Mesothelial cell of epicardium (in vitro differentiated cells): ENCODE measurements at places on chromosomes 4 and X. TPM values are rescaled to one million over a fixed set of nuclear protein-coding genes. Genes with fewer than 3 reads are reported as not detected.

GRCh38 chrX:86421771-86422170 lies 273.5 kb downstream of the DACH2 start:
- H3K4me3 ChIP-seq: no peak overlapping the region
- no peaks in the 10 kb centered on the region for H3K4me1 ChIP-seq
- no peak overlapping the region for H3K27ac ChIP-seq
- no peak for DNase-seq
- no peaks in the 10 kb centered on the region for H3K27me3 ChIP-seq
- H3K36me3 ChIP-seq: peaks cover 4% of the 10 kb centered on the region

DNA sequence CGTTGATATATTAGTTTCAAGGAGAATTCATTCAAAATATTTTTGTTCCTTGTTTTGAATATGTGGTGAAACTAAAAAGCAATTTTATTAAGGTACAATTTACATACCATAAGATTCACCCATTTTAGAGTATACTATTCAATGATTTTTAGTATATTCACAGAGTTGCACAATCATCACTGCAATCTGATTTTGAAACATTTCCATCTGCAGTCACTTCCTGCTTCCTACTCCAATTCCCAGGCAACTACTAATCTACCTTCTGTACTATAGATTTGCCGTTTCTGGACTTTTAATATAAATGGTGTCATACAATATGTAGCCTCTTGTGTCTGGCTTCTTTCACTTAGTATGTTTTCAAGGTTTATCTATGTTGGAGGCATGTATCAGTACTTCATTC lies 71.3 kb downstream of the SLC9A7 start:
- no peak overlapping the region for H3K27ac ChIP-seq
- no peaks in the 10 kb centered on the region for H3K36me3 ChIP-seq
- H3K4me3 ChIP-seq: no peak overlapping the region
- no peak for DNase-seq

DNA sequence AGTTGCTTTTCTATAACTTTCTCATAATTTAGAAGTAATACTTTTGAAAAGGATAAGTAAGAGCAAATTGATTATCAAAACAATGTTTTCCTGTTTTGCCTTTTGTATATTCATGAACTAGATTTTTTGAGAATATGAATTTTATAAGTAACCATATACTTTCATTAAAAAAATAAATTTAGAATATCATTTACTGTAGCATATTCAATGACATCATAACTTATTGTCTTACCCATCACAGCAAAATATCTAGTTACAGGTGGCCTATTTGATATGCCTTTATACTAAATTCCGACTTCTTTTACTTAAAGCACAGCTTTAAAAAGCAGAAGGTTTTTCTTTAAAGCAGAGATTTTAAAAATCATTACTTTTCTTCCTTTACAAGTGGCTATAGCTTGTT lies 20.1 kb downstream of the BLTP1 start:
- DNase-seq: no peak
- H3K4me1 ChIP-seq: no peaks in the 10 kb centered on the region

GRCh38 chr4:5706486-5707290 lies 1.7 kb downstream of the EVC2 start:
- H3K27ac ChIP-seq: no peak overlapping the region
- H3K4me1 ChIP-seq: peaks cover 23% of the 10 kb centered on the region
- H3K4me3 ChIP-seq: peak overlapping the region; percentile 73
- no peak for DNase-seq
- H3K27me3 ChIP-seq: no peaks in the 10 kb centered on the region
- peaks cover 35% of the 10 kb centered on the region for H3K36me3 ChIP-seq

DNA sequence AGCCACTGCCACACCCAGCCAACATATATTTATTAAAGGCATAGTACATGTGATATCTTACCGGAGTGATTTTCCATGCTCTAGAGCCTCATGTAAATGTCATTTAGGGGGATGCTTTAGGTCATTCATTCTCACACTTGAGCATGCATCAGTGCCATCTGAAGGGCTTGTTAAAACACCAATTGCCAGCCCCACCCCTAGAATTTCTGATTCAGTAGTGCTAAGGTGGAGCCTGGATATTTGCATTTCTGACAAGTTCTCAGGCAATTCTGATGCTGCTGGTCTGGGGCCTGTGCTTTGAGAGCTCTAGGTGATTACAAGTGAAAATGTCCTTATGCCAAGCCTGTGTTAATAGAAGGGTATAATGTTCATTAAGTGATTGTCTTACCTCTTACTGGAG lies 107.7 kb downstream of the PHEX start:
- no peak for DNase-seq
- peaks cover 22% of the 10 kb centered on the region for H3K4me1 ChIP-seq
- H3K36me3 ChIP-seq: no peaks in the 10 kb centered on the region
- H3K4me3 ChIP-seq: no peak overlapping the region

GRCh38 chr4:39786838-39787237 lies 88.9 kb downstream of the UBE2K start:
- H3K4me3 ChIP-seq: no peak overlapping the region
- no peaks in the 10 kb centered on the region for H3K36me3 ChIP-seq
- DNase-seq: no peak
- no peaks in the 10 kb centered on the region for H3K4me1 ChIP-seq

DNA sequence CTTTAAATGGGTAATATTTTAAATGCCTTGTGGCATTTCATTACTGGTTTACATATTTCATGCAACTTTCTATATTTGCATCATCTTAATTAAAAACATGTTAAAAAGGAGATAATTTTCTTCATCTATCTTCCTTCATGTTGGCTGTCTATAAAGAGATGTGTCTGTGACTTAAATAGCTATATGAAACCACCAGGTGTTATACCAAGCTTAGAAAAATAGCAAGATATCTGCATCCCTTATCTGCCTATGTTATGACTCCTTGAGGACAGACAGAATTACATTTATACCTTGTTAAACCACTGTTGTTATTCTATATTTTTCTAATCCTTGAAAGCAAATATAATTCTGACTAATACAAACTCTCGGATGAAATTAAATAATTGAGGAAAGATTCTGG lies 763.8 kb upstream of the GALNTL6 start:
- H3K4me3 ChIP-seq: no peak overlapping the region
- H3K27ac ChIP-seq: no peak overlapping the region
- H3K36me3 ChIP-seq: peaks cover 1% of the 10 kb centered on the region

- no peaks in the 10 kb centered on the region for H3K27me3 ChIP-seq
- H3K36me3 ChIP-seq: peaks cover 6% of the 10 kb centered on the region
- H3K27ac ChIP-seq: peak overlapping the region; percentile 1
- peaks cover 14% of the 10 kb centered on the region for H3K4me1 ChIP-seq
- DNase-seq: no peak
Observed at GRCh38 chr4:4607336-4608213, 65.7 kb upstream of the STX18 start.

GRCh38 chrX:41875142-41875541 lies 48.2 kb downstream of the CASK start:
- no peaks in the 10 kb centered on the region for H3K4me1 ChIP-seq

DNA sequence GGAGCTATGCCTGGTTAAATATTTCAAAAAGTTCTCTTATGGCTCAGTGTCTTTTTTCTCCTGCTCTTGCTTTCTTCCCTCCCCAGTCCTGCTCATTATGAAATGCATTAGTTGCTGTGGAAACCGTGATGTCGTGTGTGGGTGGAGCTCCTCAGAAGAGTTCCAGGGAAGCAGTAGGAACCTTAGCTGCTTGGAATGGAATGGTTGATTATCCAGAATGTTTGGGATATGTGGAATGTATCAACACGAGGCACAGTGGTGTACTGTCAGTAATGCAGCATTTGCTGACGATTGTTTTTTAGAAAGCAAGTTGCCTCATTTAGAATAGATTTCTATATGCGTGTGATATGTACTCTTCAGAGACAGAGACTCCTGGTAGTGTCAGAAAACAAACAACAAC lies 333.2 kb downstream of the ARHGAP10 start:
- peaks cover 26% of the 10 kb centered on the region for H3K4me1 ChIP-seq
- no peak overlapping the region for H3K27ac ChIP-seq

- H3K4me3 ChIP-seq: no peak overlapping the region
- H3K36me3 ChIP-seq: no peaks in the 10 kb centered on the region
- no peaks in the 10 kb centered on the region for H3K27me3 ChIP-seq
- H3K27ac ChIP-seq: no peak overlapping the region
Observed at GRCh38 chrX:142978130-142978684, 47.5 kb upstream of the SPANXN4 start.

GRCh38 chr4:78557841-78558240 lies 6.3 kb downstream of the ANXA3 start:
- H3K27ac ChIP-seq: peak overlapping the region; percentile 64
- no peak overlapping the region for H3K4me3 ChIP-seq
- no peaks in the 10 kb centered on the region for H3K27me3 ChIP-seq
- DNase-seq: no peak
- peaks cover 17% of the 10 kb centered on the region for H3K36me3 ChIP-seq
- H3K4me1 ChIP-seq: peaks cover 61% of the 10 kb centered on the region

GRCh38 chrX:23435108-23435507 lies 100.5 kb downstream of the PTCHD1 start:
- H3K4me1 ChIP-seq: no peaks in the 10 kb centered on the region
- no peak overlapping the region for H3K4me3 ChIP-seq
- no peak overlapping the region for H3K27ac ChIP-seq
- H3K36me3 ChIP-seq: no peaks in the 10 kb centered on the region

DNA sequence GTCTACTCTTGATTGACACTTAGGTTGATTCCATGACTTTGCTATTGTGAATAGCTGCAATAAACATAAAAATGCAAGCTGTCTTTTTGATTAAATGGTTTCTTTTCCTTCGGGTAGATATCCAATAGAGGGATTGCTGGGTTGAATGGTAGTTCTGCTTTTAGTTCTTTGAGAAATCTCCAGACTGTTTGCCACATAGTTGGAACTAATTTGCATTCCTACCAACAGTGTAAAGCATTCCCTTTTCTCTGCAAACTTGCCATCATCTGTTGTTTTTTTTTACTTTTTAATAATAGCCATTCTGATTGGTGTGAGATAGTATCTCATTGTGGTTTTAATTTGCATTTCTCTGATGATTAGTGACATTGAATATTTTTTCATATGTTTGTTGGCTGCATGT lies 122.2 kb upstream of the PRKG2 start:
- peaks cover 2% of the 10 kb centered on the region for H3K27me3 ChIP-seq
- H3K36me3 ChIP-seq: no peaks in the 10 kb centered on the region
- no peak overlapping the region for H3K27ac ChIP-seq
- peaks cover 17% of the 10 kb centered on the region for H3K4me1 ChIP-seq
- no peak for DNase-seq

DNA sequence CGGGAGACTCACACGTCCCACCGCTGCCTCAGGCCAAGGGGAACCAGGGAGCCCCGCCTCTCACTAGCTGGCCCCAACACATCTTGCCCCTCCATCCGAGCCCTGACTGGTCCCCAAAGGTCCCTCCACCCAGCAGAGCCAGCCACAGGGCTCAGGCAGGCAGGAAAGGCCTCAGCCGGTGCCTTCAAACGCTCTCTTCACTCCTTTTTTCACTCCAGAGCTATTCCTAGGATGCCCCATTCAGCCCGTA lies 1.5 kb upstream of the ARHGAP4 start:
- DNase-seq: no peak
- H3K36me3 ChIP-seq: peaks cover 8% of the 10 kb centered on the region
- peak overlapping the region; percentile 92 for H3K27ac ChIP-seq

DNA sequence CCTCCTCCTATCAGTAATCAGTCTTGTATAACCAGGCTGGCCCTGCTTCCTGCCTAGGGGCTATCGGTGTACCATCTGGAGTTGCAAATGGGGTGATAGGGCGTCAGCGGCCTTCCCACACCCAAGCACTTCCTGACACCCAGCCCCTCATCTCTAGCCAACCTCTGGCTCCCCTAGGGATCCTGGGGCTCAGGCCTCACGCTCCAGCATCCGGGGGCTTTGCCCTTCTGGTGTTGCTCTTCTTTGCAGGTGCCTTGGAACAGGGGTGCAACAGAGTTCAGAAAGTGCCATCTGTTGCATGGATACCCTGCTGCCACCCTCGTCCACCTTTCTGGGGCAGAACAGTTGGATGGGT lies 4.1 kb downstream of the IL9R start:
- no peak overlapping the region for H3K27ac ChIP-seq
- no peak for DNase-seq
- H3K4me1 ChIP-seq: no peaks in the 10 kb centered on the region
- H3K4me3 ChIP-seq: no peak overlapping the region
- H3K36me3 ChIP-seq: no peaks in the 10 kb centered on the region

DNA sequence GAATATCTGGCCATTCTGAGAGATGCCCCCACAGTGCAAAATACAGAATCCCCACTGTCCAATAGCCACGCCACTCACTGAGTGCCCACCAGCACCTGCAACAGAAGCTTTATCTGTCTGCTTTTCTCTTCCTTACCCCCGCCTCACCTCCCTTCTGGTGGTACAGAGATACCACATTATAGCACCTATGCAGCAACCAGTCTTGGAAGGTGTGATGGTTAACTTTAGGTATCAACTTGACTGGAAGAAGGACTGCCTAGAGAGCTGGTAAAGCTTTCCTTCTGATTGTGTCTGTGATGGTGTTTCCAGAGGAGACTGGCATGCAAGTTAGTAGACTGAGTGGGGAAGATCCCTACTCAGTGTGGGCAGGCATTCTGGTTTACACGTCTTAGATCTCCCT lies 61.8 kb upstream of the TXK start:
- H3K4me3 ChIP-seq: no peak overlapping the region
- no peak overlapping the region for H3K27ac ChIP-seq
- H3K36me3 ChIP-seq: no peaks in the 10 kb centered on the region
- DNase-seq: no peak

DNA sequence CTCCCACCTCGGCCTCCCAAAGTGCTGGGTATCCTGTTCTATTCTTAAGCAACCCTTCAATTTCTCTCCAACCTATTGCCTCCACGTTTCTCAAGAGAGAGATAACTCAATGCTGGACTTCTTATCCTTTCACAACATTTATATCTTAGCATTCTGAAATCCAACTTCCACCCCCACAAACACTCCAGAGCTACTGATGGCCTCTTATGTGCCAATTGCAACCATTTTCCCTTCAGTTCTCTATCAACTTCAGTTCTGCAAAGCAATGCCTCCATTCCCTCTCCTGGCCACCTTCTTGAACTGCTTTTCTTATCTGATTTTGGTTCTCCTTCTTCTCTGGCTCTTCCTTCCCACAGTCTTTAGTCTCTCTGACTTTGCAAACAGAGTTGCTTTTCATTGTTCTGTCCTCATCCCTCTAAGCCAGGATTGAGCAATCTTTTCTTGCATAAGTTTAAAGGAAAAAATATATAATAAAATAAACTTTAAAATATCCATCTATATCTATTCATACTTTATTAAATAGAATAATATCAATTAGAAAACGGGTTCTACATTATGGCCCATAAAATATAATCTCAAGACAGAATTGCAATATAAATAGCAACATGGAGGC lies 3.6 kb upstream of the STBD1 start:
- peak overlapping the region; percentile 17 for H3K27ac ChIP-seq
- no peaks in the 10 kb centered on the region for H3K27me3 ChIP-seq
- DNase-seq: no peak
- H3K4me3 ChIP-seq: no peak overlapping the region
- peaks cover 1% of the 10 kb centered on the region for H3K36me3 ChIP-seq

Gene OPN1LW
- total RNA-seq: not detected in 3 replicates

Gene BTC
- total RNA-seq: 1.6 to 1.9 TPM (median 1.7 TPM) in 3 replicates

Gene PPP4R3C
- total RNA-seq: not detected in 3 replicates

Gene ARAP2
- 15.4 to 16.6 TPM (median 16.0 TPM) in 3 replicates for total RNA-seq

Gene PNMA6F
- total RNA-seq: not detected in 3 replicates

Gene NLRP2B
- total RNA-seq: not detected in 3 replicates

Gene NELFA
- 53.0 to 55.8 TPM (median 55.8 TPM) in 3 replicates for total RNA-seq

Gene MAGEC3
- 0.16 to 0.38 TPM (median 0.18 TPM) in 3 replicates for total RNA-seq

Gene NR3C2
- 4.0 to 5.3 TPM (median 5.2 TPM) in 3 replicates for total RNA-seq

Gene SPANXC
- 0.82 TPM in 1 of 3 replicates, not detected in the others for total RNA-seq

Gene SMR3B
- total RNA-seq: not detected in 3 replicates

Gene TCEAL9
- 55.4 to 61.1 TPM (median 60.1 TPM) in 3 replicates for total RNA-seq

Gene NAT8L
- total RNA-seq: 25.2 to 28.2 TPM (median 25.2 TPM) in 3 replicates
